ENCODE measurements at places on chromosomes 13 and 19. TPM values are rescaled to one million over a fixed set of nuclear protein-coding genes. Genes with fewer than 3 reads are reported as not detected.

DIAPH3 gene
- 5.4 TPM for polyA plus RNA-seq

CGB5 gene
- 0.16 TPM for polyA plus RNA-seq

EPS8L1 gene
- 12.9 TPM for polyA plus RNA-seq

MISP gene
- polyA plus RNA-seq: 0.03 TPM

LMTK3 gene
- polyA plus RNA-seq: 3.2 TPM

SBK2 gene
- polyA plus RNA-seq: 0.28 TPM
